Calu3 (cell line): ENCODE measurements at places on chromosomes 11 and 22. TPM values are rescaled to one million over a fixed set of nuclear protein-coding genes. Genes with fewer than 3 reads are reported as not detected.

DNA sequence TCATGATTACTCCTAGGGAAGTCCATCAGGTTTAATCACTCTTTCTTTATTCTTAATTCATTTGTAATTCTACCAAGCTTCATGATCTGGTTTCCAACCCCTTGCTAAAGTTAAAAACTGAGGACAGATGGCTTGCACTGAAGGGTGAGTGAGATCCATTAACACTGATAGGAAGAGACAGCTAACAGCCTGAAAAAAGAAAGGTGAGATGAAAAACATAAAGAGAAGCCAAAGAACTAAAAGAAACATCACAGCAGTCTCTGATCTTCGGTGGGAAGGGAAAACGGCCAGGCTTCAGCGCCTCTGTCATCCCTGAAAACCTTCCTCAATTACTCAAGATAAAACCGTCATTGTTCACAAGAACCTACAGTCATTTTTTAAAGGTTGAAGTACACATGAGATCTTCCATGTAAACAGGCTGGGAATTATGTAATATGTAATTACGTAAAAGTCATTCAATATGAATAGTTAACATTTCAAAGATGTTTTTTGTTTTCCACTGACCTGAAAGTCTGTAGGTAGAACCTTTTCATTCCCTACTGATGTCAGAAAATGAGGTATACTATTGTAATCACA is 41.3 kb downstream of the VSIG10L2 start:
- no peak overlapping the region for H3K27ac ChIP-seq
- H3K4me1 ChIP-seq: no peaks in the 10 kb centered on the region
- H3K4me3 ChIP-seq: no peak overlapping the region
- no peaks in the 10 kb centered on the region for H3K36me3 ChIP-seq
- no peaks in the 10 kb centered on the region for H3K27me3 ChIP-seq

GAL gene
- 1.2 and 1.9 TPM in 2 replicates for total RNA-seq

GRCh38 chr11:57699813-57700212 is 12.2 kb downstream of the MED19 start:
- no peaks in the 10 kb centered on the region for H3K4me1 ChIP-seq
- no peaks in the 10 kb centered on the region for H3K27me3 ChIP-seq
- peaks cover 77% of the 10 kb centered on the region for H3K36me3 ChIP-seq
- H3K27ac ChIP-seq: no peak overlapping the region

DNA sequence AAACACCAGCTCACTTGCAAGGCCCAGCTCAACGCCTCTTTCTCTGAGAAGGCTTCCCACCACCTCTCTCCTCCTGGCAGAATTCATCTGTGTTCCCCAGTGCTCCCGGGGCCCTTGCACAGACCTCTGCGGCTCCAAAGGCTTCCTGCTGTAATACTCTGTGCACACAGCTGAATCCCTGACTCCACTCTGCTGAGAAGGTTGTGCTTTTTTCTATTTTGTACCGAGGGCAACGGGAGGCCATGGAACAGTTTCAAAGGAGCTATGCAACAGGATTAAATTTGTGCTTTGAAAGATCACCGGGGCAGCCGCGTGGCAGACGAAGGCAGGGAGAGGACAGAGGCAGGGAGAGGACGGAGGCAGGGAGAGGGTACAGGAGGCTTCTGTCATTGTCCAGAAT is 49.2 kb upstream of the SYT7 start:
- H3K27ac ChIP-seq: no peak overlapping the region
- peaks cover 25% of the 10 kb centered on the region for H3K4me1 ChIP-seq
- H3K27me3 ChIP-seq: peaks cover 15% of the 10 kb centered on the region

- no peaks in the 10 kb centered on the region for H3K27me3 ChIP-seq
- H3K27ac ChIP-seq: peak overlapping the region; percentile 87
- H3K36me3 ChIP-seq: peaks cover 78% of the 10 kb centered on the region
Observed at GRCh38 chr22:30424534-30425326, 838 bp upstream of the MTFP1 start.

DNA sequence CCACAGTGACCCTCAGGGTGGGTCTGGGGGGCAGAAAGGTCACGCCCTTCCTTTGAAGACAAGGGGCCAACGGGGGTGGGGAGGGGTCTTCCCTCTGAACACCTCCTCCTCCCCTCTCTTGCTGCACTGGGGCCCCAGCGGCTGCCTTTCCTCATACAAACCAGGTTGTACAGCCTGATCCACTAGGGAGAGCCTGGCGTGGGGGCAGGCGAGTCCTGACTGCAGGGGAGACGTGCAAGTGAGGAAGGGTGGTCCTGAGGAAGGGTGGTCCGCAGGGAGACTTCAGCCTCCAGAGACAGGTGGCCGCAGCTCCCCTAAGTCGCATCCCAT is 43.6 kb upstream of the LINC01488 start:
- no peaks in the 10 kb centered on the region for H3K27me3 ChIP-seq
- H3K4me1 ChIP-seq: peaks cover 34% of the 10 kb centered on the region
- H3K4me3 ChIP-seq: no peak overlapping the region
- no peak overlapping the region for H3K27ac ChIP-seq
- H3K36me3 ChIP-seq: peaks cover 10% of the 10 kb centered on the region

DNA sequence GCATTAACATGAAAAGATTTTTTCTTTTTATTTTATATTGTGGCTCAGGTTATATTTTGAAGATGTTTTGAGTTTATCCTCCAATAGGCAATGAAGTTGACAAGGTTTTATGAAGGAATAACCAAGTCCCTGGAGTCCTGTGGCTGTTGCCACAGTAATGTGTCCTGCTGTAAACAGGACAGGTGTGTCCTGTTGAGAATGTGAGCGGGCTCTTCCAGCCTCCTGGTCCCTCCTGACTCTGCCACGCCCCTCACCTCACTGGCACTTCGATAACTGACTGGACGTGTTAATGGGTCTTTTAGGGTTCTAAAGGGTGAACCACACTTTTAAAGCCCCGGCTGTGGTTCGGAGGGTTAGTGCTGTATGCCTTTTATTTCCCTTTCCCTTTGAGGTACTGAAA is 47.8 kb upstream of the OR4B1 start:
- H3K4me3 ChIP-seq: no peak overlapping the region
- no peak for DNase-seq
- no peaks in the 10 kb centered on the region for H3K27me3 ChIP-seq
- H3K36me3 ChIP-seq: peaks cover 18% of the 10 kb centered on the region

DNA sequence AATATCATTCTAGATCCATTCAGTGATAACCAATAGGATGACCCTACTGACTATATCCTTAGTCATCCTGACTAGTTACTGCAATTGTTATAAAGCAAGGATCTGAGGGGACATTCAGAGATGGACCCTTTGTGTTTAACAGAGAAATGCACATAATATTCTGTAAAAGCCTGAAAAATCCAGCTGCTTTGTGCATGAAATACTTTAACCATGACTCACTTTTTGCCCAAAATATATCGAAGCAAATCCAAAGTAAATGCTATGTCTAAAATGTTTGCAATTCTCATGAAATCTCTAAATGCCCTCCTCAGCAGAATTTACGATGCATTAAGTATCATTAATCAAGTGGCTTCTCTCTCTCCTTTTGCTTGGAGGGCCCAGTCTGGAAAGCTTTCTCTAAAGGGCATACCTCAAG is 178.8 kb upstream of the MTMR2 start:
- no peak for DNase-seq
- H3K36me3 ChIP-seq: peaks cover 7% of the 10 kb centered on the region
- peaks cover 43% of the 10 kb centered on the region for H3K4me1 ChIP-seq
- H3K27me3 ChIP-seq: no peaks in the 10 kb centered on the region
- no peak overlapping the region for H3K27ac ChIP-seq
- no peak overlapping the region for H3K4me3 ChIP-seq

DNA sequence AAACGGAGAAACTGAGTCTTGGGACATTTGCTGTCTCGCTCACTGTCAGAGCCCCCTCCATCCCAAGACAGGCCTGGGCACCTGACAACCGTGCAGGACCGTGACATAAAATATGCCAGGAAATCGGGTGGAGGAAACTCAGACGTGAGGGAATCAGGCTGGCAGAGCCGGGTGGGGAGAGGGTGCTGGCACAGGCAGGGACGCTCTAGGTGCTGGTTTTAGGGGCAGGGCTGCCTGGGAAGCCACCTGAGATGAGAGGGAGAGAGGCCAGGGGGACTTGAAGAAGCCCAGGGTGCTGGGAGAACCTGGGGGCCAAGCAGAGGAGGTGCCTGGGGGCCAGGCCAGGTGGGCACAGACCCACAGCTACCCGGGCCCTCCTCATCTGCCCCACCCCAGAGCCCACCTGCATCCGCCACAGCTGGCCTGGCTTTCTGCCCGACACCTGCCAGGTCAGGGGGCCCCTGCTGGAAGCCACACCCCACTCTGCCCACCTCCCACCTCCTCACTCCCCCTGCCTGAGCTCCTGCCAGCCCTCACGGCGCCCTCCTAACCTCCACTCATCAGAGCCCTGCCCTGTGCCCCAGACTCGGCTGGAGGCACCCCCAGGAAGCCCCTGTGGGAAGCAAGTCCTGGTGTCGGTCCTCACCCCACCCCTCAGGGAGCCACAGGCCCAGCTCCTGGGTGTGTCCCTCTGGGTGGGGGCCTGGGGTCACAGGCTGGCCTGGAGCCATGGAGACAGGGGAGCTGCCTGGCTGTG is 27.3 kb upstream of the MUC5AC start:
- H3K4me1 ChIP-seq: no peaks in the 10 kb centered on the region
- H3K36me3 ChIP-seq: peaks cover 4% of the 10 kb centered on the region
- no peak for DNase-seq
- H3K27ac ChIP-seq: no peak overlapping the region

DNA sequence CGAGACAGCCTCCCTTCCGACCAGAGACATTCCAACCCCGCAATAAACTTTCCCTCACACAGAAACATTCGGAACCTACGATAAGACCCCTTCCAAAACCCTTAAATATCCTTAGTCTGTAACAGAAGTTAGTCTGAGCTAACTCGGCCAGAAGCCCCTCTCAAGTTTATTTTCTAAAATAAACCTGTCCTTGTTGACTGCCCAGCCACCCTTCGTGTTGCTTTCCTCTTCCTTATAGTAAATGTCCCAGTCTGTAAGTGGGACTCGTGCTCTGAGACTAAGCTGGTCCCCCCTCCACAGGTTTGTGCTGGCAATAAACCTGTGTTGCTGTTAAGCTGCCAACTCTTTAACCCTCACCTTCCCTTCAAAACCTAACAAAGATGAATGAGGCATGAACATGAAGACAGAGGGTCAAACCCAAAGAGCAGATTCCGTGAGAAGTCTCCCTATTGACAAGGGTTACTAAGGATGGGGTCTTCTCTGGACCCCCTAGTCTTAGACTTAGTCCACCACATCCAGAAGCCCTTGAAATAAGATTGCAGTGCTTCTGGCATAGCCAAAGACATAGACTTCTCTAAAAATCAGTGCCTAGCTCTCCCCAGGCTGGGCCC is 18.2 kb downstream of the MIF start:
- no peak for DNase-seq
- no peaks in the 10 kb centered on the region for H3K27me3 ChIP-seq
- peaks cover 11% of the 10 kb centered on the region for H3K36me3 ChIP-seq
- no peak overlapping the region for H3K27ac ChIP-seq
